Endodermal cell (in vitro differentiated cells): ENCODE measurements at places on chromosomes 2 and 18.

DNA sequence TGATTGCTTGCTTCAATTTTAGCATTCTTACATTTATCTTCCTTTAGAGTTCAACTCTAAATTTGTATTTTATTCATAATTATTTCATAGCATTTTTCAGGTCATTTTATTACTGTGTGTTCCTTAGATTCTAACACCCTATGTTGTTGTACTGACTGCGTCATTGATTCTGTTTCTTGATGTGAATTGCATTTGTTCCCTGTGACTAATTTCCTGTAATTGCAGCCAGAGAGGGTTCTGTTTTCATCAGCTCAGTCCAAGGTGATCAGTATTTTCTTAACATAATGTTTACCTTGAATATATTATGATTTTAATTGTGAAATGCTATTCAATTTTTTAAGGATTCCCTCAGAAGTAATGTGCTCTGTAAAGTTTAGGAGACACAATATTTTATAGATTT is 970.2 kb upstream of the PIK3C3 start:
- no peaks in the 10 kb centered on the region for H3K4me1 ChIP-seq
- no peaks in the 10 kb centered on the region for H3K36me3 ChIP-seq
- no peak overlapping the region for H3K27ac ChIP-seq
- no peak for DNase-seq

- no peak overlapping the region for H3K27ac ChIP-seq
- H3K4me3 ChIP-seq = no peak overlapping the region
- DNase-seq = peak; percentile 68
- no peaks in the 10 kb centered on the region for H3K36me3 ChIP-seq
These were observed 83.3 kb downstream of the SMIM21 start for GRCh38 chr18:75344161-75344560.

DNA sequence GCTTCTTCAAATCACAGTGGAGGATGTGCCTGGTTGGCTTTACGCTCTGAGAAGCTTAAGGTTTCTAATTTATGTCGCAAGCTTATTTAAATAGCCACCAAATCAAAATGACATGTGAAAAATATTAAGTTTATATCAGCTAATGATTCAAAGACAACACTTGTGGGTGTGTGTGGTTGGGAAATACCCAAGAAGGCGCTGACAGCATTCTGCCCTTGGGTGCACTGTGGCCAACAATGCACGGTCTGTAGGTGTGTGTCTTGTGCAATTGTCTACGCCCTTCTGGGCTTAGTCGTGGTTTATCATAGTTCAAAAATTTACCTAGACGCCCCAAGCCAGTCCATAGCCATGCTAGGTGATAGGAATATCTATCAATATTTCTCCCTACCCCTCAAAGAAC is 60.9 kb downstream of the KCTD1 start:
- no peak overlapping the region for H3K4me3 ChIP-seq
- no peak overlapping the region for H3K27ac ChIP-seq
- H3K4me1 ChIP-seq = no peaks in the 10 kb centered on the region
- H3K36me3 ChIP-seq = no peaks in the 10 kb centered on the region
- DNase-seq = no peak

DNA sequence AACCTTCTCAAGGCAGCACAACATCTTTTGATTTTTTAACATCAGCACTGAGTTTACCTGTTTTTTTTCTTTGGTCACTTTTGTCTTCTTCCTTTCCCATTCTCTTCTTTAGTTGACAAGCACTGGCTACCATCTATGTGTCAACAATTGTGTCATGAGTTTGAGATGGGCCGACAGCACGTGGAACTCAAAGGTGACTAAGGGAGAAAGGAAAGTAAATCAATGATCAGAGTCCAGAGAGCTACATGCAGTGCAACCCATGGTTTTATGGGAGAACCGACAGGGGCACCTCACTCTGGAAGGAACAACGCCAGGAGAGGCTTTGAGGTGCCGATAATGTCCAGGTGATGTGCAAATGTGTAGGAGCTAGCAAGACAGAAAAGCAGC is 755.5 kb downstream of the RNF144A start:
- H3K36me3 ChIP-seq = no peaks in the 10 kb centered on the region
- H3K4me3 ChIP-seq = no peak overlapping the region
- H3K27me3 ChIP-seq = no peaks in the 10 kb centered on the region
- DNase-seq = no peak
